ENCODE measurements at places on chromosomes 13 and 19.
A peak's percentile ranks its signal among the peaks of the same experiment; 100 is the strongest.

GRCh38 chr19:29535984-29536508 lies 10.3 kb downstream of the VSTM2B start:
- DNase-seq: no peak

GRCh38 chr19:1009041-1009980 lies 9.1 kb downstream of the GRIN3B start:
- DNase-seq: no peak

GRCh38 chr13:53012707-53013106 lies 15.9 kb upstream of the OLFM4 start:
- DNase-seq: no peak

DNA sequence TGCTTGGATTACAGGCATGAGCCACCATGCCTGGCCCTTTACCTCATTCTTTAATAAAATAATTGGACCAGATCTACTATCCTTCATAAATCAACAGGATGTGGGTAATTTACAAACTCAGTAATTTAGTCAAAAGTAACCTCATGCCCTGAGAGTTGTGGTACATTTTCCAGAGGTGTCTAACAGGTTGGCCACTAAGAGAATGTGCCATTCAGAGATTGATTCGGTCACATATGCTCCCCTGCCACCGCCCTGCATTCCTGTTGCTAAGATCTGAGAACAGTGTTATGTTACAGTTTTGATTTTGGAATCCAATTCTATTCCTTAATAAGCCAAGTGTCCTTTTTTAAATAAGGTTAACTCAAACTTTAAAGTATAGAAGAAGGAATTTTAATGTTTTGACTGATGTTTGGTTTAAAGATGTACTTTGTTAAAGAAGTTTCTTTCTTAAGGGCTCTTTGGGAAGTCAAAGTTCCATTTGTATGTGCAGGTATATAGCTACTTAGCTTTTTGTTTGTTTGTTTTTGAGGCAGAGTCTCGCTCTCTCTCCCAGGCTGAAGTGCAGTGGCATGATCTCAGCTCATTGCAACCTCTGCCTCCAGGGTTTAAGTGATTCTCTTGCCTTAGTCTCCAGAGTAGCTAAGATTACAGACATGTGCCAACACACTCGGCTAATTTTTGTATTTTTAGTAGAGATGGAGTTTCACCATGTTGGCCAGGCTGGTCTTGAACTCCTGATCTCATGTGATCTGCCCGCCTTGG lies 29.2 kb downstream of the PHF11 start:
- no peak for DNase-seq

GRCh38 chr19:29290853-29291252 lies 77.9 kb upstream of the UQCRFS1 start:
- no peak for DNase-seq

GRCh38 chr19:15843203-15843893 lies 27.9 kb upstream of the OR10H1 start:
- no peak for DNase-seq

DNA sequence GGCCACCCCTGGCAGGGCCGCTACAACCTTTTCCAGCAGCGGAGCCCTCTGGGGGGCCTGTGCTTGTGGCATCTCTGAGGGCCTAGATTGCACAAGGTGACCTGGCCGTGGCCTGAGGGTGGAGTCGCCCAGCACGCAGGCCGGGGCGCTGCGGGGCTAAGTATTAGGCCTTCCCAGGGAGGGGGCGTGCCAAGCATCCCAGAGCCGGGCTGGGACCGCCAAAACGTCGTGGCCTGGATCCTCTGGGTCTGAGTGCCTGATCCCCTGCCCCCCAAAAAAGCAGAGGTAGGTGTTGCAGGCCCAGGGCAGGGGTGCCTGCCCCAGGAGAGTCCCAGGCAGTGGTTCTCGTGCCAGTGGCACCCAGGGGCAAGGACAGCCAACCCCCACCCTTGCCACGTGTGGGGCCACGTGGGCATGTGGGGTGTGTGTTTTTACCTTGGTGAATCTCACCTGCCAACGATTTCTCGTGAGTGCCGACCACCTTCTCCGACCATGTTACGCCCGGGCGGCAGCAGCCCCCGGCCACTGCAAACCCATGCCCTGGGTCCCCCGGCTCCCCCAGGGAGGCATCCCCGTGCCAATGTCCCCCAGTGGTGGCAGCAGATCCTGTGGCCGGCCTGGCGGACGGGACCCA lies 12.6 kb upstream of the GNA15 start:
- DNase-seq: no peak

GRCh38 chr19:29622166-29623070 lies 16.3 kb downstream of the POP4 start:
- no peak for DNase-seq

DNA sequence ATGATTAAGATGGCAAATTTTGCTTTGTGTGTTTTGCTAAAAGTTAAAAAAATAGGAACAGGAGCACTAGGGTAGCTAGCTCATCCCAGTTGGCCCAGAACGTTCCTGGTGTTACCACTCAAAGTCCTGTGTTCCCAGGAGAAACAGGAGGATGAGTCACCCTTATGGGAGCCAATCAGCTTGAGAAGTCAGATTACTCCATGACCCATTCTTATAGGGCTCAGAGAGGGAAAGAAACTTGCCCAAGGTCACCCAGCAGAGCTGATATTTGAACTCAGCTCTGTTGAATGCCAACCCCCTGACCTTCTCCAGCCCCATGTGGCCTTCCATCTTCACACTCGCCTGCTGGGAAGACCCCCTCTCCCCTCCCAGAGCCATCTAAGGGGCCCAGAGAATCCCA lies 13.0 kb downstream of the NMRK2 start:
- DNase-seq: no peak

GRCh38 chr13:108115738-108116137 lies 99.6 kb downstream of the LIG4 start:
- DNase-seq: no peak

GRCh38 chr13:45207319-45207718 lies 6.5 kb upstream of the KCTD4 start:
- peak; percentile 34 for DNase-seq

DNA sequence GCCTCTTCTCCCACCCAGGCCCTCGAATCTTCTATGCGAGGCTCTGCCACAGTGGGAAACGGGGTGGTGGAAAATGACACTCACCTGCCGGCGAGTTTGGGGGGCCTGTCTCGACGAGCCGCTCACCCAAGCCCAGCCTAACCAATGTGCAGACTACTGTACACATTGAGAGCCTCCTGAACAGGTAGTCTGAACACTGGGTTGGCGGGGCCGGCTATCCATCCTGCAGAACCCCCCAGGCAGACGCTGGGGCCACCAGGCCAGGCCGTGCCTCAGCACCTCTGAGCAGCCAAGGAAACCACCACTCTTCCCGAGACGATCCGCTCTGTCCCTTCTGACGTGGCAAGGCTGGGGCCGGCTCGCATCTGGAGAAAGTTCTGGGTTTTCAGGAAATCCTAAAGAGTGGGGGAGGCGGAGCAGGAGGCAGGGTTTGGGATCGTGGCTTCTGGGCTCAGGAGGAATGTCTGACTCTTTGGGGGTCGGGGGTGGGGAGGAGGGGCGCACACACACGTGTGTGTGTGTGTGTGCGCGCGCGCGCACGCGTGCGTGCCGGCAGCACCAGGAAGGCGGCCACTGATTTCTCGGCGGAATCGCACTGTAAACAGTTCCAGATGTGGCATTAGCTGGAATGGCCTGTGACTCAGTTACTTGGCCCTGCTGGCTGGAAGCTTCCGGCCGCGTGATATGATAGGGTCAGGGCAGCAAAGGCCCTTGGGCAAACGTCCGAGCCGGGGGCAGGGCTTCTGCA lies 18.5 kb downstream of the TMED1 start:
- DNase-seq: no peak

GRCh38 chr19:33186431-33187182 lies 7.5 kb upstream of the LRP3 start:
- no peak for DNase-seq

GRCh38 chr13:57452228-57452627 lies 179.3 kb upstream of the PCDH17 start:
- no peak for DNase-seq

DNA sequence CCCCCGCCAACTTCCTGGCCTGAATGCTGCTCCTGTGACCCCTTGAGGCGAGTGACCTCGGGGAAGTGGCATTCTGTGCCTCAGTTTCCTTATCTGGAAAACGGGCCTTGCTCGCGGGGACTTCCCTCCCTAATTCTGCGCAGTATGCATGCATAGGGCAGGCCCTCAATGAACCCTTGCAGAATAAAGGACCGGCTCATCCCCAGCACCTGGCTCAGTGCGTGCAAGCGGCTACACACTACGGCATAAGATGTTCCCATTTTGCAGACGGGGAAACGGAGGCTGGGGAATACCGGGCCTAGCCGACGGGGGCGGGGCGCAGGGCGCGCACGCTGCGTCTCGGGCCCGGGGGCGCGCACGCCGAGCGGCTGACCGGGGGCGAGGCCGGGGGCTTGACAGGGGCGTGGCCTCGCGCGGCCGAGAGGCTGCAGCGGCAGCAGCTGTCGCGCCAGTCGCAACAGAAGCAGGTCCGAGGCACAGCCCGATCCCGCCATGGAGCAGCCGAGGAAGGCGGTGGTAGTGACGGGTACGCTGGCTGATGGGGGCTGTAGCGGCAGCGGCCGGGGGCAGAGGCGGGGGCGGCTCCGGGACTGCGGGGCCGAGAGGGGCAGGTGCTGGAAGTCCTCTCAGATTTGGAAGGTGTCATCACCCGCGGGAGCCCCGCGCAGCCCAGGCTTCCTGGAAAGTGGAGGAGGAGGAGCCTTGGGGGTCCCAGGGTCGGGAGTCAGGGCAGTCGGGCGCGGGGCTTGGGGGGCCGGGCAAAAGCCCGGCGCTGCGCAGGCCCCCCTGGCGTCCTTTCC lies at the start of gene PGPEP1:
PGPEP1 (plus strand) TSS at position 409 of the 800 bp plus-strand sequence; CDS start at position 493, 84 bp downstream.
- DNase-seq: no peak
